ENCODE measurements at places on chromosomes 13 and 19.

DNA sequence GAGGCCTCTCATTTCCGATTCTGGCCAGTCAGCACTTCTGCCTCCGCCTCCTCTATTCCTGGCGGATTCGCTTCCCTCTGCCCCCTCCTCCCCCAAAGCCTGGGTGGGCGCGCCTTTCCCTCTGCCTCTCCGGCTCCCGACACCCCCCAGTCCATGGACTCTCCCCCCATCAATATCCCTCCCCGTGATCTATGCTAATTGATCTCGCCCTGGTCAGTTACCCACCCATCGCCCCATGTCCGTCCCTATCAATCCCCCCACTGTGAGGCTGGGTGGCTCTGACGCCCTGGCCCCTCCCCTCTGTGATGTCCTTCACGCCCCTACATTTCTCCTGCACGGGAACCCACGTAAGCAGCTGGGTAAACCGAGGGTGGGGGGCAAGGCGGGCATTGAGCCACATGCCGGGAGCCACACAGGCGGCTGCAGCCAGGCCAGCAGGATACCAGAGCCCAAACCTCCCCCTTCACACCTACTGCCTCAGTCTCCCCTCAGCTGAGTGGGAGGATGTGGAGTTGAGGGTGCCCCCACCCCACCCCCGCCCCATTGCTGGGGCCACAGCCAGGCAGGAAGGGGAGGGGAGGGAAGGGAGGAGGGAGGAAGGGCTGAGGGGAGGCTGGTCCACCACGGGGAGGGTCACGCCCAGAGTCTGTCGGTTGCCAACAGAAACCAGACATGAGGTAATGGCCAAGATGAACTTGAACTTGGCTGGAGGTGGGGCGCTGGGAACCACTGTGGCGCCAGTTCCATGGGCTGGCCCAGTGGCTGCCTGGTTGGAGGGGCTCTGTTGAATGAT is 21.0 kb downstream of the SMIM24 start:
- peak; percentile 91 for DNase-seq

- DNase-seq, result no peak
Measured at GRCh38 chr19:12664406-12665280, 1.9 kb downstream of the MAN2B1 start.

GRCh38 chr19:14449321-14449720 is 16.2 kb downstream of the PKN1 start:
- DNase-seq, result no peak

- DNase-seq, result no peak
Measured at GRCh38 chr19:43639519-43640423, at the start of gene CADM4. Gene CADM4 (minus strand): TSS chr19:43639850. CDS start chr19:43639790, 60 bp downstream.

DNA sequence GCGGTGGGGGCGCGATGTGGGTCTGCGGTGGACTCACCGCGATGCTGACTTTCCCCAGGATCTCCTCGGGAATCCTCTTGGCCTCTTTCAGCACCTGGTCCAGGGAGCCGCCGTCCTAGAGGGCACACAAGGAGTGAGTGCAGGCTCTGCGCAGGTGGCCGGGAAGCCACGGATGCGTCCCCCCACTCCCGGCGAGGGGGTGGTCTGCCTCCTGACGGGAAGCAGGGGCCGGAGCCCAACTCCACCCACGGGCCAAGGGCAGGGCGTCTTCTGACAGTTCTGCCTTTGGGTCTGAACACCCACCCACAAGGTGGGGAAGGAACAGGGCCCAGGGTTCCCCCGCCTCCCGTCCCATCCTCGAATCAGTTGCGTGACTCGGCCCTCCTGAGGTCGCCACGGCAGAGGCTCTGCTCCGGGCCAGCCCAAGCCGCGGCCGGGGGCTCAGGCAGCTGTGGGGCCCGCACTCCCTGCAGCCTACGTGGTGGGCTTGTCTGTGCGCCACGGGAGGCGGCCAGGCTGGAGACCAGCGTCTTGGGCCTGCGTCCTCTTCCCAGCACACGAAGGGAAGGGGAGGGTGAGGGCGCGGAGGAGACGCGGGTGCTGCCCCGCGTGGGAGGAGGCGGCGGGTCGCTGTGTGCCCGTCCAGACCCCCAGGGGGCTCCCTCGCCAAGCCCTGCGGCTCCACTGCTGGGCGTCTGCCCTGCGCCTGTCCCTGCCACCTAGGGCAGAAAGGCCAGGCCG is 21.4 kb downstream of the MAP2K2 start:
- no peak for DNase-seq

DNA sequence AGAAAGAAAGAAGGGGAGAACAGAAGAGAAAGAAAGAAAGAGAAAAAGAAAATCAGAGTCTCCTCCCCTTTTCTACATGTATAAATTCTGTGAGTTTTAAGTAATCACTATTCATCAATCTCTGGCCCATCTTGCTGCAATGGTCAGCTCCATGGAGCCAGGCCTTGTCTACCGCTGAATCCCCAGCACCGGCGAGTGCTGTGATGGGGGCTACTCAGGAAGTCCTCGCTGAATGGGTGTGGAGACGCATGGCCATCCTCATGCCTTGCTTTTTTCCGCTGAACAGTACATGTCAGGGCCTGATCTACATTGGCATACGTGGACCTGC is 29.9 kb downstream of the GPR42 start:
- DNase-seq, result no peak

GRCh38 chr13:66414066-66414800 is 815.9 kb downstream of the PCDH9 start:
- no peak for DNase-seq

DNA sequence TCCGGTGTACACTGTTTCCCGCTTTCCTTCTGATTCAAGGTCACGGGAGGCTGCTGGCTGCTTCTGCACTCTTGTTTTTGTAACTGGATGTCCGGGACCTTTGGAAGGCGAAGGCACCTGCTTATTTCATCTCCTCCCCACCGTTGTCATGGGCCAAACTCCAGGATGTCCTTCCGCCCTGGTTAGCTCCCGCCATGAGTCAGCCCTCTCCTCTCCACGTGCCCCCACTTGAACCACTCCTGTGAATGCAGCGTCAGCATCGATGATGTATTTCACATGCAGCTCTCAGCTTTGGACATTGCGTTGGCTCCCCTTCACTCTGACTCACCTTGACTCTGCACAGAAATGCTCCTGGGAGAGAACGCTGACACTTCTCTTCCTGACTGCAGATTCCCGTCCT is 5.5 kb upstream of the GALP start:
- peak; percentile 50 for DNase-seq

GRCh38 chr13:50393628-50394027 is 378.4 kb downstream of the KCNRG start:
- DNase-seq, result no peak

DNA sequence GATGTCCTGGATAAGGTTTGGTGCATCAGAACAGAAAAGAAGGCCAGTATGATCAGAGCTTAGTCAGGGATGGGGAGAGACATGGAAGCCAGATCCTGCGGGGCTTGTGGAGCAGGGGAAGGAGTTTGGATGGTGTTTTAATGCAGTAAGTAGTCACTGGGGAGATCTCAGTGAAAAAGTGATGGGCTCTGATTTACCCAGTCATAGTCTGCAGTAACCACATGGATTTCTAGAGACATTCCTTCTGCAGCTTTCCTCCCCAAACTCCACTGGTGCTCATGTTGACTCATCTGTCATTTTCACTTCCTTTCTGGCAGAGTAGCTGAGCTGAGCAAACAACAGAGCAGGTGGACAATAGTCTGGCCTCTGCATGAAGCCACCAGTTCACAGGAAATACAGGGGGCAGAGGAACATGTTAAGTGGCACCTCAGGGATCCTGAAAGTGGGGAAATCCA is 144.1 kb downstream of the DPF1 start:
- peak; percentile 89 for DNase-seq

DNA sequence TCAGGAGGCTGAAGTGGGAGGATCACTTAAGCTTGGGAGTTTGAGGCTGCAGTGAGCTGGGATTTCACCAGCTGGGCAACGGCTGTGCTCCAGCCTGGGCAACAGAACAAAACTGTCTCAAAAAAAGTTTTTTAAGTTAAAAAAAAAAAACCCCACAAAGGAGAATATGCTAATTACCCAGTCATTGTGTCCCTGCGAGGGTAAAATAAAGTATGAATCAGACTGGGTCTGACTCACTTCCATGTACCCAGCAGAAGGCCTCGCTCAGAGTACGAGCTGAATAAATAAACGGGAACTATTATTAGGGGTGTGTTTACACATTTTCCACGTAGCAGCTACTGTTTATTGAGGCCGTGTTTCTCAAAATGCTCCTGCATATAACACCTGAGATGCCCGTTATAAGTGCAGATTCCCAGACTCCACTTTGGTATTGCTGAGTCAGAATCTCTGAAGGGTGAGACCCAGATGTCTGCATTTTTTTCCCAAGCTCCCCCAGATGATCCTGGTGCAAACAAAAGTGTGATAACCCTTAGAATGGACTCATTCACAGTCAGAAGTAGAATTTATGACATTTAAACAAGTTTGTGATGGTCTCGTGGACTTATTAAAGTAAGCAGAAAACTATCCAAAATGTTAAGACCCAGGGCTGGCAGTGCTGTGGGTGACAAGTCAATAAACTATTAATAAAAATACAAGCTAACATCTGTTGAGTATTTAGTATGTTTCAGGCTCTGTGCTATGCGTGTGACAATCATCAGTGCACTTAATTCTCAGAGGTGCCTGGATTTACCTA is 28.2 kb downstream of the KCNC3 start:
- peak; percentile 76 for DNase-seq

DNA sequence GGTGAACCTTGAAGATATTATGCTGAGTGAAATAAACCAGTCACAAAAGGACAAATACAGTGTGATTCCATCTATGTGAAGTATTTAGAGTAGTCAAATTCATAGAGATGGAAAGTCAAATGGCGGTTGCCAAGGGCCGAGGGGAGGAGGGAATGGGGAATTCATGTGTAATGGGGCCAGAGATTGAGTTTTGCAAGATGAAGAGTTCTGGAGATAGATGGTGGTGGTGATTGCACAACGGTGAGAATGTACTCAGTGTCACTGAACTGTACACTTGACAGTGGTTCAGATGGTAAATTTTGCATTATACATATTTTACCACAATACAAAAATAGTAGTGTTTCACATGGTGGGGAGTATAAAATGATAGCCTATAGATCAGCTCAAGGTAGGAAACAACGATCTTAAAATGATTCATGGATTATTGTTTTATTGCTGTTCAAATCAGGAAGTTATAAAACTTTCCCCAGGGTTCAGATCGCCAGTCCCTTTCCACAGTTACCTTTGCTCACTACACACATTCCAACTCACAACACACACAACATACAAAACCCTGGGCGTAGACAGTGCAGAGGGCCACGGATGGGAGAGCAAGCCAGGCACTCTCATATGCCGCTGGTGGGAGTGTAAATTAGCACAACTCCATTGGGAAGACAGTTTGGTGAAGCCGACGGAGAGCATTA is 219.9 kb downstream of the ZIC5 start:
- no peak for DNase-seq

DNA sequence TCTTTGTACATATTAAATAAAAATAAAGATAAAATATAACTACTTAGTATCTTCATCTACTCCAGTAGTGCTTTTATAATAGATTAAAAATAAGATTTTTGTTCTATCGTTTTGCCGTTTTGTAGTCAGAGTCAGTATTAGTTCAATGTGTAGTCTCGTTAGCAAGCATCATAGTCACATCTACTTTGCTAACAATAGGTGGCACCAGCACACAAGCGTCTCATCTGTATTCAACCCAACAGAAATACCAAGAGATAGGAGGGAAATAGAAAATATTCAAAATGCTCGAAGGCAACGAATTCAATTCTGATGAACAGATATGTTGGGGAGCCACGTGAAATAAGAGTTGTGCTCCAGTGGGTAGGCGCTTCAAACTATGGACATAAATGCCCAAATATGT is 21.4 kb upstream of the MICU2 start:
- no peak for DNase-seq

- DNase-seq, result no peak
Measured at GRCh38 chr19:313988-314815, 23.0 kb upstream of the PLPP2 start.

- DNase-seq, result no peak
Measured at GRCh38 chr19:31676271-31677004, 327.2 kb upstream of the TSHZ3 start.

GRCh38 chr13:110475117-110475516 is 86.4 kb downstream of the RAB20 start:
- no peak for DNase-seq

DNA sequence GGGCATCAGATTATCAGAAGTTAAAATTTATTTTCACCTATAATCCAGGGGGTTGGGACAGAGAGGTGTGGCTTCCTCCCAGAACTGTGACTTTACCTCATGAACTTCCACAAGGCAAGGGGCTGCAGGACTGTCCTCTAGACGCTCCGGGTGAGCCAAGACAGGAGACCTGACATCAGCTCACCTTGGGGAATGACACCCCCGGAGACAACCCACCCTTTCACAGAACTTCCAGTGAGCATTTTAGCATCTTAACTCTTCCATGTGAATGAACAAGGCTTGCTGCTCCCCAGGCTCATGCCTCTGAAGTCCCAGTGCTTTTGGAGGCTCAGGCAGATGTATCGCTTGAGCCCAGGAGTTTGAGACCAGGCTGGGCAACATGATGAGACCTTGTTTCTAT is 29.4 kb upstream of the TFDP1 start:
- no peak for DNase-seq

GRCh38 chr13:54573186-54573585 is 1544.6 kb downstream of the OLFM4 start:
- no peak for DNase-seq

- no peak for DNase-seq
Measured at GRCh38 chr19:16111909-16112752, 442 bp downstream of the RAB8A start.

GRCh38 chr19:13381827-13382632 is 124.2 kb downstream of the CACNA1A start:
- DNase-seq, result no peak

DNA sequence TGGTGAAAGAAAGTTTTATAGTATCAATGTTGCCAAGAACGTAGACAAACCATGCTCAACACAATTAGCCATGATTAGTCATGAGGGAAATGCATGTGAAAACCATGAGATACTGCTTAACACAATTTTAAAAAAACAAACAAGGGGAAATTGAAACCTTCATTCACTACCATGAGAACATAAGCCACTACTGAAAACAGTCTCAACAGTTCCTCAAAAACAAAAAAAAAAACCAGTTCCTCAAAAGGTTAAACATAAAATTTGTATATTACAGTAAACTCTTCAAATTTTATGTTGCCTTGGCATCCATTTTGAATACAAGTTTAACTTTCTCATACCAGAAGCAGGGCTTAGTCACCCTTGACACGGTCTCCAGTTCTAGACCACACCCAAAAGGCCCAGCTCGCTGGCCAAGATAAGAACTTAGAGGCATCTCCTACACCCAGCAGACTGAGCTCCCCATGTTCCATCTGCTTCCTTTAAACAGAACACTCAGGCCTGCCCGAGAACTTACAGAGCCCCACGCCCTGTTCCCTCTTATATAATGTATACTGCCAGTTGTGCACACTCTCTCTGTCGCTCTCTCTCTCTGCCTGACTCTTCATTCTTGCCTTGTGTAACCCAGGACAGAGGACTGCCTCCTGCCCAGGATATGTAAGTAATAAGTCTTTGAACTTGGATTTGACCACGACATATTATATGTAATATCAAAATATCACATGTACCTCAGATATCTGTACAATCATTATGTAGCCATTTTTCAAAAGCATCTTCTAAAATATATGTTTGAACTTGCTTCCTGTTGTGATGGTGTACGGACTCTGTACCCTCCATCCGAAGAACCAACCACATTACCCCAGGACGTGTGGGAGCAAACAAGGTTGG is 67.4 kb downstream of the STK24 start:
- peak; percentile 81 for DNase-seq

- DNase-seq, result no peak
Measured at GRCh38 chr13:73939603-73940002, 194.6 kb downstream of the KLF12 start.

- peak; percentile 76 for DNase-seq
Measured at GRCh38 chr19:1122972-1123363, 19.2 kb downstream of the GPX4 start.
